ENCODE measurements at places on chromosomes 13 and 19. TPM values are rescaled to one million over a fixed set of nuclear protein-coding genes. Genes with fewer than 3 reads are reported as not detected.
A peak's percentile ranks its signal among the peaks of the same experiment; 100 is the strongest.

Gene CXCL17
- not detected for total RNA-seq

DNA sequence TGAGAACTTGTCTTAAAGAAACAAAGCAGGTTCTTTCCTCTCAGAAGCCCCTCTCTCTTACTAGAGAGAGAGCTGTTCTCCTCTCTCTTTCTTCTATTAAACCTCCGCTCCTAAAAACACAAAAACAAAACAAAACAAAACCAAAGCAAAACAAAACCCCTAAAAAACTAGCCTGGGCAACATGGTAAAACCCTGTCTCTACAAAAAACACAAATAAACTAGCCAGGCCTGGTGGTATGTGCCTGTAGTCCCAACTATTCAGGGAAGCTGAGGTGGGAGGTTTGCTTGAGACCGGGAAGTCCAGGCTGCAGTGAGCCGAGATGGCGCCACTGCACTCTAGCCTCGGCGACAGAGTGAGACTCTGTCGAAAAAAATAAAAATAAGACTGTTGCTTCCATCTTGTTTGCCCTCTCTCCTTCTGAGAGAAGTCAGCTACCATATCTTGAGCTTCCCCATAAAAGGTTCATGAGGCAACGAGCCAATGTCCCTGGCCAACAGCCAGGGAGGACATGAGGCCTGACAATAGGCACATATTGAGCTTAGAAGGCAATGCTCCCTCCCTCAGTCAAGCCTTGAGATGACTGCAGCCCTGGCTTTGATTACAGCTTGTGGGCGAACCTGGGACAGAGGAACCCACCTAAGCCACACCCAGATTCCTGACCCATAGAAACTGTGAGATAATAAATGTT is 17.5 kb upstream of the FLT3 start:
- H3K36me3 ChIP-seq, result no peaks in the 10 kb centered on the region
- H3K27ac ChIP-seq, result no peak overlapping the region
- no peak for DNase-seq
- H3K4me3 ChIP-seq, result no peak overlapping the region

Gene C19orf25
- total RNA-seq, result 29.9 TPM

Gene UGGT2
- total RNA-seq, result 23.6 TPM

- no peak overlapping the region for H3K27ac ChIP-seq
- DNase-seq, result no peak
- H3K27me3 ChIP-seq, result peaks cover 44% of the 10 kb centered on the region
Measured at GRCh38 chr19:38715555-38715954, 28.7 kb downstream of the CAPN12 start.

Gene POLR2I
- total RNA-seq, result 64.1 TPM

DNA sequence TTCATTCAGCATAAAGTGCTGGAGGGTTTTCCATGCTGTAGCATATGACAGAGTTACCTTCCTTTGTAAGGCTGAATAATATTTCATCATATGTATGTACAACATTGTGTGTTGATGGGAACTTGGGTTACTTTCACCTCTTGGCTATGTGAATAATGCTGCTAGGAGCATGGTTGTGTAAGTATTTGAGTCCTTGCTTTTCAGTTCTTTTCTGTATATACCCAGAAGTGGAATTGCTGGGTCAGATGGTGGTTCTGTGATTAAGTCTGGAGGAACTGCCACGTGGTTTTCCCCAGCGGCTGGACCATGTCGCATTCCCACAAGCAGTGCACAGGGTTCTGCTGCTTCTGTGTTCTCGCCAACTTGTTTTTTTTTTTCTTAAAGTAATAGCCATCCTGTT is 101.2 kb upstream of the TEX29 start:
- no peaks in the 10 kb centered on the region for H3K27me3 ChIP-seq
- H3K36me3 ChIP-seq, result 0 out of 2 replicates have a peak, but pooled peaks cover 8% of the 10 kb centered on the region
- 0 out of 2 replicates have a peak overlapping the region, but pooled peaks have one; percentile 20 for H3K4me3 ChIP-seq
- DNase-seq, result peak; percentile 59

DNA sequence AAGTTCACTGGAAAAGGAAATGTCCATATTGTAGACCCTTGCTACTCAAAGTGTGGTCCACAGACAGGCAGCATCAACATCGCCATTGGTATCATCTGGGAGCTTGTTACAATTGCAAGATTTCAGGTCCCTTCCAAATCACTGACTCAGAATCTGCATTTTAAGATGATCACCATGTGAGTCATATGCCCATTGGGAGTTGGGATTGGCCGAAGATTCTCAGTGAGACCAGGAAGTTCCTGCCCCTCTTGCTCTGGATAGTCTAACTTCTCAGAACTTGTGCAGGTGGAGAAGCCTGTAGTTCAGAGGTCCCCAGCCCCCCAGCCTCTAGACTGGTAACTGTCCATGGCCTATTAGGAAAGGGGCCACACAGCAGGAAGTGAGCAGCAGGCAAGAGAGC is 48.9 kb upstream of the URAD start:
- H3K36me3 ChIP-seq, result no peaks in the 10 kb centered on the region
- H3K27me3 ChIP-seq, result peaks cover 11% of the 10 kb centered on the region
- H3K4me1 ChIP-seq, result peaks cover 31% of the 10 kb centered on the region
- no peak overlapping the region for H3K27ac ChIP-seq
- H3K4me3 ChIP-seq, result no peak overlapping the region
